ENCODE measurements at places on chromosomes 1 and 21.

GRCh38 chr1:114512595-114513280 lies 1.7 kb upstream of the TRIM33 start:
- no peak for DNase-seq

DNA sequence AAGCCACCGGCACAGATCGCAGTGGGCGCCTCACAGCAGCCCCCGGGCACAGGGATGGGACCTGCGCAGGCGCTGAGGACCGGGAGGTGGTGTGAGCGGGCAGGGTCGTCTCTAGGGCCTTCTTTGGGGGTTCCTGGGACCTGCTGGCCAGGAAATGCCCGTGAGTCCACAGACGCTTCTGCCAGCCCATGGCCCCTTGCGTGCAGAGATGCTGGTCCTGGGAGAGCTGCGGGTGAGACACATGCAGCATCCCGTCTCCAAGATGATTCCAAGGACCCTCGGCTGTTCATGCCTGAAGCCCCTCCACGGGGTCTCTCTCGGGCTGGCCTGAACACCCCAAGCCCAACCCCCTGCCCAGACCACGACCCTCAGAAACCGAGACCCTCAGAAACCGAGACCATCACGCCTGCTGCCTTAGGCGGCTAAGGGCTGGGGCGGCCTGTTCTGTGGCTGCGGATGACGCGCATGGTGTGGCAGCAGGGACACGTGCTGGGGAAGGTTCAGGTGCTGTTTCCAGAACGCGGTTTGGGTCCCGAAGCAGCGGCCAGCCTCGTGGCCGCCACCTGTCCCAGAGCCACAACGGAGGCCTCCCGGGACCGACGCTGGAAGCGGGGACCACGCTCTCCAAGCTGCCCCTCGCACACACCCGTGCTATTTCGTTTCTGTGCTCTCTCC lies 23.0 kb downstream of the CFAP74 start:
- DNase-seq, result no peak

- no peak for DNase-seq
Observed at GRCh38 chr1:84300501-84300900, 1.0 kb upstream of the SAMD13 start.

- peak; percentile 50 for DNase-seq
Observed at GRCh38 chr1:228669242-228669585, 66.1 kb upstream of the RHOU start.

DNA sequence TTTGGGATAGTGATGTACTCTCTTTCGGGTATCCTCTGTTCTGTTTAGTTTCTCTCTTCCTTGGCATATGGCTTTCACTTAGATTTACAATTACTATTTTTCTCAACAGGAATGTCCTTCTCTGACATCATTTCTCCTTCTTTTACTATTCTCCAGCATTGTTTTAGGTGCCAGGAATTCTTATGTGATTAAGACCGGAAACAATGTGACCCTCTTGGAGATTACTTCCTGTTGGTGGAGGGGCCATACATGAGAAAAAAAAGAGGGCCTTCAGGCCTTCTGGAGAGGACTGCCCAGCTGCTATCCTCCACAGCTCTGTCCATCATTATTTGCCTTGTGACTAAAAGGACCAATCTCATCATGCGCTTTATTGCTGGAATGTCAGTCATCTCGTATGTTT lies 50.4 kb upstream of the ADAMTS5 start:
- DNase-seq, result no peak

GRCh38 chr1:232278925-232279324 lies 351.0 kb downstream of the SIPA1L2 start:
- no peak for DNase-seq

GRCh38 chr21:25350056-25350455 lies 257.2 kb downstream of the MRPL39 start:
- peak; percentile 66 for DNase-seq

GRCh38 chr1:87436534-87436933 lies 107.9 kb downstream of the LMO4 start:
- no peak for DNase-seq

GRCh38 chr1:196387766-196388165 lies 220.5 kb downstream of the KCNT2 start:
- DNase-seq, result peak; percentile 17

GRCh38 chr21:43287795-43288755 lies 119.3 kb downstream of the CRYAA start:
- no peak for DNase-seq

DNA sequence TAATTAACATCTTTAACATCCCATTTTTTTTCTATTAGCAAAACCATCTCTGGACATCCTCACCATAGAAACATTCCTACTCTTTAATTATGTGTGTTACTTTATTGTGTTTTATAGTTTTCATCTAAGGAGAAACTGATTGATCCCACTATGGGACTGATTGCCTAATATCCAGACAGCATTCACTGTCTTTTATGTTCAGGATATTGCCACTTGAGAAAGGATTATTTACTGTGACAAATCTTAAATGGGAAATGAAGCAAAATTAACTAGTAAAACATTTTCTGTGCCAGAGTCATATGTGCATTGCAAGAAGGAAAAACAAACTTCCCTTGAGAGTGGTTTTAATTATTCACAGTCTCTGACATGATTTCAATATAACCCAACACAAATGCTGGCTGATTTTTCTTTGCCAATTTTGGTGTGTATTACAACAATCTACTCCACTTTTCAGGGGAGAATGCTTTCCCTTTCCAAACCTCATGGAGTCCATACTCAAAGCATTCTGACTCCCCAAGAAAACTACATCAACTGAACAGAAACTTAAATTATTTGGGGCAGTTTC lies 15.8 kb upstream of the RGS13 start:
- no peak for DNase-seq

- DNase-seq, result no peak
Observed at GRCh38 chr1:64502931-64503330, 33.0 kb downstream of the CACHD1 start.

DNA sequence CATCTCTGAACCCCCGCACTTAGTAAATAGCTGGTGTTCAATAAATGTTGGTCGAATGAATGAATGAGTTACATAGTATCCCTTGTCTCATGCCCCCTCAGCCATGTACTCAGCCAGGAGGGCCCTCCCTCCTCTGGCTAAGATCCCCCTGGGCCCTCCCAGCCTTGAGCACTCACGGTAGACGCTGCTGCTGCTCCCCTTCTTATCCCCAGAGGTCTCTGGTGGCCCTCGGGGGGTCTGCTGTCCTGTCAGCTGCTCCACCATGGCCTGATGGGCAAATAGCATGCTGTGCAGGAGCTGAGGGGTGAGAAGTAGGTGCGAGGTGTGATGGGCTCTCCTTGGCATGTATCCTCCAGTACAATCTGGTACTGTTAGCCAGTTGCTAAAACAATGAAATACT lies 1.9 kb downstream of the ETV3L start:
- no peak for DNase-seq

DNA sequence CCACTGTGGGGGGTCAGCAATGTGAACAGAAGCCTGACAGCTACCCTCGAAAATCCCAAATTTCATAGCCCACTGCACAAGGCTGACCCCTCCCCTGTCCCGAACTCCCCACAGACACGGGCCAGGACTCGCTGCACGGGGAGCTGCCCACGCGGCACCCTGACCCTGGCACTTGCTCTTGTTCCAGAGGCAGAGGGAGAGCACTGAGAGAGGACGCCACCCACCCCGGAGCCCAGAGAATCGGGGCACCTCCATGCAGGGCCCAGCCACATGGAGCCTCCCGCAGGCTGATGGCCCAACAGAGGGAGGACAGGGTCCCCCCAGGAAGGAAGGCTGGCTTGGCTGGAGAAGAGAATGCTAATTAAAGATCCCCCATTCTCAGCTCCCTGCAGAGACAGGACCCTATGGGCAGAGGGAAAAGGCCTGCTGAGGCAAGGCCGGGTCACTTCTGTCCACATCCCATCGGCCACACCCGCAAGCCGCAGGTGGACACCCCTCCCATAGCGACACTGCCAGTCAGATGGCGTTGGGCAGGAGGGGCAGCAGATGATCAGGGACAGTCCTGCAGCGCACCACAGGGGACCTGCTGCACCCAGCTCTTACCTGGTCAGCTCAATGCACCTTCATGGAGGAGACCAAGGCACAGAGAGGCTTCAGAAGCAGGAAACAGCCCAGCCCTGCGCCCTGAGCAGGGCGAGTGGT lies 136.9 kb downstream of the NPHP4 start:
- DNase-seq, result no peak

DNA sequence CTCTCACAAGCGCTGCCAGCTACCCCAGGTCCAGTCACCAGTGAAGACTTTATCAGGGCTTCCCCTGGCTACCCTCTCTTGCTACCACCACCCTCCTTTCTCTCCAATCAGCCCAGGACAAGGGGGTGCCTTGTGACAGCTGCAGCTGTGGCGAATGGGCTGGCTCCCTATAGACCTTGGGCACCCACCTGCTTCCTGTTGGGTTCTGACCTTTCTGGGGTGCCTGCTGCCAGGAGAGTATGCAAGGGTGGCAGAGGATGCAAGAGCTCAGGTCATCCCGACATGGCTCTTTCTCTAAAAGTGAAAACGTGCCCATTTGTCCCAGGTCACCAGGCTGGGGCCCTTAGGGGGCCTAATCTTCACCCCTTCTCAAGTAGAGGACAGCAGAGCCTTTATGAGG lies 6.6 kb downstream of the KLHDC8A start:
- DNase-seq, result no peak

DNA sequence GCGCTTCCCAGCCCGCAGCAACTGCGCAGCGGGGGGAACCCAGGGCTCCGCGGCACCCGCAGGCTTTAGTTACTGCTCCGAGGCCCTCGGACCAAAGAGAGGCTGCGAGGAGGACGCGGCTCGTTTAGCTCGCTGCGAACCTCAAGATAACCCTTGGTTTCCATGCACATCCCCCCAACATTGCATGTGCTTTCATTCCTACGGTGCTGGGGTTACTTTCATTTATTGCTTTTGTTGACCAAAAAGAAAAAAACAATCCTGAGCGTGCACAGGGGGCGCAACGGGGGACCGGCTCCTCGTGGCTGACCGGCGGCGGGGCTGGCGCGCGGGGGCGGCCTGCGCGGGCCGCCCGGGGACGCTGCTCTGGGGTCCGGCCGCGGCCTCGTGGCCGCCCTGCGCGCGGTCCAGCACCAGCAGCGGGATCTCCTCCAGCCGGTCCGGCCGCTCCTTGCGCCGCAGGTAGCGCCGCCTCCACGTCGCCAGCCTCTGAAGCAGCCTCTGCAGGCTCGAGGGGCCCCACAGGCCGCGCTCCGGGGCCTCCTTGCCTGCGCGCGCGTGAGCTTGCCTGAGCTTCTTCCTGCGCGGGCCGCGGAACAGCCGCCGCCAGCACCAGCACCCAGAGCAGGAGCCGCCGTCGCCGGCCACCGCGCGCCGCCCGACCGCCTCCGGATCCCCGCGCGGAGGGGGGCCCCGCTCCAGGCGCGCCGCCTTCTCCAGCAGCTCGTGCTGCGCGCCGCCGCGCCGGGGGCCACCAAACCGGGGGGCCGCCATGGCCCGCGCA lies 77.4 kb downstream of the DESI2 start:
- DNase-seq, result peak; percentile 46

DNA sequence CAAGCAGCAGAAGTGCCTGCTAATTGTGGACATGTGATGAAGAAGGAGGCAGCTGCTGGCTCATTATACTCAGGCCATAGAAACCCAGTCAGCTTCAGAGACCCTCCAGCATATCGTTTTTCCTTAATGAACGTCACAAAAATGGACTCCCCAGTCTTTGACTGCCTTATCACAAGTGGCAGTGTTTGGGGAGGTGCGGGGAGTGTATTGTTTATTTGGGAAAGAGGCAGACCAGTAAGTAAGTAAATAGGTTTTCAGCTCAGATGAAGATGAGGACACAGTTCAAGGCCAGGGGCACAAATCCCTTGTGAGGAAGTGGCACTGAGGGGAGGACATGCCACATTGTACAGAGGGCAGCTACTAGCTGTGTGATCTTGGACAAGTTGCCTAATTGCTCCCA lies 43.5 kb upstream of the NRDC start:
- DNase-seq, result no peak

- DNase-seq, result no peak
Observed at GRCh38 chr1:113990961-113991360, 11.7 kb downstream of the OLFML3 start.

- no peak for DNase-seq
Observed at GRCh38 chr21:32698971-32699693, 28.7 kb downstream of the SYNJ1 start.
